CD4-positive, alpha-beta T cell treated with Interleukin-1 beta for 1 hour (primary cell): ENCODE measurements at places on chromosomes 1 and 21.
A peak's percentile ranks its signal among the peaks of the same experiment; 100 is the strongest.

DNA sequence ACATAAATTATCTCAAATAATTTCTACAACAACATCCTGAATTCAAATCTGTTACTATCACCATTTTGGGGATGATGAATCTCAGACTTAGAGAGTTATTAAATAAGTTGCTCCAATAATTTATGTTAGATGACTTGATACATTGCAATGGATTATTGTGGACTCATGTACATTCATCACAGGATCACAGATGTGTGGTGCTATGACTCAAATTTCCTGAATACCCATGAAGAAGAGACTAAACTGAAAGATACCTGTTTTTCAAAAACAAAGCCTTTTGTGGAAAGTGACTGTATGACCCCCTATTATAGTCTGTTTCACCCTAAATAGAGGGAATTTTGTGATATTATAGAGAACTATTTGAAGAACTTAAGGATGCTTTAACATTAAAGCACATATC, 315.0 kb downstream of the PLA2G4A start:
- no peak for DNase-seq

DNA sequence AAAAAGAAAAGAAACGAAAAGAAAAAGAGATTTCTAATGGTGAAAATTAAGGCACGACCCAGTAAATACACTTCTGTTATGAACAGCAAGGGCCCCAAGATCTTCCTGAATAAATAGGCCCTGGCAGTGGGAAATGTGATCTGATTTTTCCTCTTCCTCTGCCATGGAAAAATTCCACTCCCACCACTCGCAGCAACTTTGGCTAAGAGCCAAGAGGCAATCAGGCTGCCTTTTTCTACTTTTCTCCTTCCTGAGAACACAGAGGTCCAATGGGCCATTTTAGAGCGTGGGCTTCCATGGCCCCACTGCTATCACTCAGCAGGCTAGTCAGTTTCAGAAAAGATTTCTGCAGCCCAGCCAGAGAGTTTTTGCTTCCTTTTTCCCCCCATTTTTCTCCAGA, 33.7 kb upstream of the AK4 start:
- DNase-seq: no peak

DNA sequence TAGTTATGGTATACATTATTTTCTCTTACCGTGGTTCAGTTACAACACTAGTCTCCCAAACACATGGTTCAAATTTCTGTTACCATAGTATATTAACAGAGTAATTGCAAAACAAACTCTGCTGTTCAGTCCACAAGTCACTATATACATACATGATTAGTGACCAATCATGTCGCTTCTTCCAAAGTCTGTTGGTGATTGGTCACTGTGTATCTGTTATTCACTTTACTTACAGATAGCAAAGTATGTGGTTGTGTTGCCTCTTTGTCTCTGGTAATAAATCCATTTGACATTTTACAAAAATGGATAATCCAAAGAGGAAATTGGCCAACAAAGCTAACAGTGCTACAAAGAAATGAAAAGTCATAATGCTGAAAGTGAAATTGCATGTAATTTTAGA, 107.2 kb downstream of the RABGAP1L start:
- no peak for DNase-seq

GRCh38 chr1:32485554-32486255, 20.8 kb downstream of the ZBTB8B start:
- DNase-seq: no peak

DNA sequence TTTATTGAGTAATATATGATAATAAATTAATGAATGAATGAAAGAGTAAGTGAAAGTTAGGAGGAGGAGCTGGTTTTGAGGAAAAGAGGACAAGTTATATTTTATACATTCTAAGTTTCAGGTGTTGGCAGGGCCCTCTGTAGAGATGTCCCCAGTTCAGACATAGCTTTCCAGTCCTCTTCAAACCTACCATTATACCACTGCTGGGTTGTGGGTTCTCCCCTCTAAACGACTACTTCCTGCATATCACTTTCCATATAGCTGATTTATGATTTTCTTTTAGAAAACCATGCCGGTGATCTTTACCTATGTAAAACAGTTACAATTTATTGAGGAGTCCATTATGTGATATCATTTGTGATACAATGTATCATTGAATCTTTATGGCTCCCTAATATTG, 116.9 kb downstream of the RUNX1 start:
- no peak for DNase-seq

DNA sequence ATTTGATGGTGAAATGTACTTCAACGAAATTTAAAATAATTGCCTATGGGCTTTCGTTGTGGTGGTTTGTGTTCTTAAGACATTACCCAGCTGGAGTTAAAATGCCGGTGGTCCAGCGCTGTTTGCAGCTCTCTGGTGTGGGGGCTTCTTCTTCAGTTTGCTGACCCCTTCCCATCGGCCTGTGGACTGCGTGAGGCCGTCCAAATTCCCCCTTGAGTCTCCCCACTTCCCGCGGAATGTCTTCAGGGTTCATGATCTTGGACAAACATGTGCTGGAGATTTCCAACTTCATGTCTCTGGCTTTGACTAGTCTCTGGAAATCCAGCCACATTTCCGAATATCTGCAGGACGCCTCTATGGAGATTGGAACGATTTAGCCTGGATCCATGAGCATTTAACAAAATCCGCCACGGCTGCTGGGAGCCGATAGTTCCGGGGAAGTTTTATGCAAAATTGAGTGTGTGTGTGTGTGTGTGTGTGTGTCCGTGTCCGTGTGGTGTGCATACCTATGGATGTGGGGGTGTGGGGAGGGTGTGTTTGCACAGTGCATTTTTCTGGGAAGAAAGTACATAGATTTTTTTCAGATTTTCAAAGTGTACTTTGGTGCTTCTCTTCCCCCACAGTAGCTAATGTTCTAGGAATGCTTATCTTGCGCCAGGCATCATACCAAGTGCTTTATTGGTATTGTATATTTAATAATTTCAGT, 117.2 kb downstream of the PCP4 start:
- DNase-seq: no peak

GRCh38 chr1:29134695-29135028, 11.0 kb upstream of the TMEM200B start:
- no peak for DNase-seq

GRCh38 chr1:156504438-156504813, 3.9 kb upstream of the MEF2D start:
- DNase-seq: peak; percentile 50
